ENCODE measurements at places on chromosomes 16 and 17.

DNA sequence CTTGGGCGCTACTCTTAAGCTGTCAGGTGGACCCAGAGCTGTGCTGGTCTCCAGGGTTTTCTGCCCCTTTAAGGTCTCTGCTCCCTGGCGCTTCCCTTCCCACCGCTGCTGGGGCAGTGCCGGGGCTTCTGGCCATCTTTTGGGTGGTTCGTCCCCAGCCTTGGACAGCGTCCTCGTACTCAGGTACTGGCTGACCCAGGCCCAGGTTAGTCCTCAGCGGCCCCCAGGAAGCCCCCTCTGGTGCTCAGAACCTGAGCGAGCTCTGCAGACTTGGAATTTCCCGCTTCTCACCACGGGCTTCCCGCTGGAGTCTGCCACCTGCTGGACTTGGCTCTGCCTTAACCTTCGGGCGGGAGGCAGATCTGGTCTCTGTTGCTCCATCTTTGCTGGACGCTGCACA, 94.1 kb upstream of the ZNF750 start:
- no peak for DNase-seq

- no peak for DNase-seq
Observed at GRCh38 chr17:42212382-42212781, 18.1 kb upstream of the GHDC start.

DNA sequence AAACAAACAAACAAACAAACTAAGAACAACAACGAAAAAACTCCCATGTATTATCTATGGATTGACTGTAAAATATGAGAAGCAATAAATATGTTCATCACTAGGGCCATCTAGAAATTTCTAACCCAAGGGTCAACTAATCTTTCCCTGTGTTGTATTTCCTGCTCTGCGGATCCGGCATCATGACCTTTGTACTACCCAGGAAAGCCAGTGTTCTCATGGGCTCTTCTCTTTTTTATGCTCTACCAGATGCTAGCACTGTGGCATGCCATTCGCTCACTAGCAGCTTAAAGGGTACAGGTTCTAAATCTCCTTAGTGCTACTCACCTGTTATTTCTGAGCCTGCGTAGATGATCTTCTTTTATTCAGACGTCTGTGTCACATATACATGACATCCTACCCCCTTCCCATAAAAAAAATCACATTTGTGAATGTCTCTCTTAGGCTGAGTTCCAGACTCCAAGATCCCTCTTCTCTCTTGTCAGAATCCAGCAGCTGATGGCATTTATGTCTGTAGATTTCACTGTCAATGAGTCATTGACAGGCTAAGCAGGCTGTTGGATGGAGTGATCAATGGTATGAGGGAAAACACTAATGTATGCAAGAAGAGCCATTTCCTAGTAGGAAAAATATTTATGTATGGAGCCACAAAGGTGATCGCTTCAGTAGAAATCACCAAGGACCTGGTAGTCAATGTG, 100.0 kb downstream of the WWOX start:
- no peak for DNase-seq

GRCh38 chr17:76471498-76472257, 4.3 kb downstream of the AANAT start:
- DNase-seq = no peak

DNA sequence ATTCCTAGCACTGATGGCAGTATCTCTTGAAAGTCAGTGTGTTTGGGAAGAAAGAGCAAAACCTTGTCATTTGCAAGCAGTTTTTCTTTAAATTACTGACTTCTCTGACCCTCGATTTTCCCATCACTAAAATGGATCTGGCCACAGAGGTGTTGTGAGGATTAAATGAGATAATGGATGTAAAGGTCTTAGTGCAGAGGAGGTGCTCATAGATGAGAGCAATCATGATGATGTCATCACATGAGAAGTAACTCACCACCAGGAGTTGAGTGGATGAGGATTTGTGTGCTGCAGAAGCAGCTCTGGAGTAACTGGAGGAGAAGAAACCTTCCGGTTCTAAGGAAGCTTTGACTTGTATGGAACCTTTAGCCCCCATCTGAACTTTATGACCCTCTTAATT, 30.6 kb downstream of the PITPNM3 start:
- DNase-seq = no peak

- no peak for DNase-seq
Observed at GRCh38 chr16:14307059-14307526, 236.0 kb downstream of the MRTFB start.

GRCh38 chr17:16887523-16888095, 84.3 kb downstream of the TNFRSF13B start:
- no peak for DNase-seq

DNA sequence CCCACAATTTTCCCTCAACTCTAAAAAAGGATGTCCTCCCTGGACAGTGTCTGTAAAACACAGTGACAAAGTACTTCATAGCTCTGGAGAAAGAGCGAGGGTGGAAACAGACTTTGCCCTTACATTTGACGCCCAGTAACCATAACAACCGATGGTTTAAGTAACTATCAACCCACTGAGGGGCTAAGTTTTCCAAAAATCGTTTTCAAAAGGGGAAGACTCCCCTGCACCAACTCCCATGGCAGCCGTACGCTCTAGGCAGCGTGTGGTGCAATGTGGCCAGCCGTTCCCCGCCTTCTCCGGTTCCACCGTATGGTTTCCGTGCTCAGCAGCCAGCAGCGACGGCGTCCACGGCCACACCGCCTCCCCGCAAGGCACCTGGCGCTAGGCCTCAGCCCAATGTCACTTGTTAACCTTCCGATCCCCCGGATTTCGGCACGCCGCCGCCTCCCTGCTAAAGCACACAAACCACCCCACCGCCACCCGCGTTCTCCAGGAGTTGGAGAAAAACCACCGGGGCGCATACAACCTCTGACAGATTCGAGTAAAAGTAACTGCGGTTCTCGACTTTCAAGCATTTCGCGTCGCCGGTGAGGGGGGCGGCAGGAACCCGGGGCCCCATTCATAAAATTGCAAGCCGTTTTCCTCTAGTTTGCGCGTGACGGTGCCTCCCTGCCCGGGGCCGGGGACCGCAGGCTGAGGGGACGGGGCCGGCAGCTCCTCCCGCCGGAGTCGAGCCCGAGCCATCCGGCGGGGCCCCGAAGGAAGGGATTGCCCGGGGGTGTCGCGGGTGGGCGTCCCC, 661 bp downstream of the TEX2 start:
- peak; percentile 54 for DNase-seq

GRCh38 chr16:47008612-47009011, 35.1 kb upstream of the DNAJA2 start:
- DNase-seq = no peak
